ENCODE measurements at places on chromosomes 6 and 20.

DNA sequence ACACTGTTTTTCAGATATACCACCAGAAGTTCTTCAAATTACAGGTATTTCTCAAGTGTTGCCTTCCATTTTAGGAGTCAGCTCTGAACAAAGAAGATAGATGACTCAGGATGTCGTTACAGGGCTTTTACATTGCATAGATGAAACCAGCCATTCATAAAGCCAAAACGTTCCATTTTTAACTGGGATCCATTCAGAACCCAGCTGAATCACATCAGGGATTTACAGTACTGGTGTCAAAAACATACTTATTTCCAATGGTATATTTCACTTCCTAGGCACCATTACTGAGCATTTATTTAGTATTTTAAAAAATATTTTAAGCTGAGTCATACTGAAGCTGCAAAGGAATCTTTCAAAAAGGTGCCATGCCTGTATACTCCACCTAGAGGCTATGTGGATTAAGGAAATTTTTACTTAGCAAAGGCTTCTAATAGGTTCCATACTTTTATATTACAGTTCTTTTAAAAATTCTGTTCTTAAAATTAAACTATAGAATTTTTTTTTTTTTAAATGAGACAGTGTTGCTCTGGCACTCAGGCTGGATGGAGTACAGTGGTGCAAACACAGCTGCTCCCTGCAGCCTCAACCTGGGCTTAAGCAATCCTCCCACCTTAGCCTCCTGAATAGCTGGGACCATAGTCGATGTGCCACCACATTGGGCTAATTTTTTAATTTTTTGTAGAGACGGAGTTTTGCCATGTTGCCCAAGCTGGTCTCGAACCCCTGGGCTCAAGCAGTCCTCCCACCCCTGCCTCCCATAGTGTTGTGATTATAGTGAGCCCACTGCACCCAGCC, 2.6 kb downstream of the ASF1A start:
- DNase-seq: peak; percentile 6

DNA sequence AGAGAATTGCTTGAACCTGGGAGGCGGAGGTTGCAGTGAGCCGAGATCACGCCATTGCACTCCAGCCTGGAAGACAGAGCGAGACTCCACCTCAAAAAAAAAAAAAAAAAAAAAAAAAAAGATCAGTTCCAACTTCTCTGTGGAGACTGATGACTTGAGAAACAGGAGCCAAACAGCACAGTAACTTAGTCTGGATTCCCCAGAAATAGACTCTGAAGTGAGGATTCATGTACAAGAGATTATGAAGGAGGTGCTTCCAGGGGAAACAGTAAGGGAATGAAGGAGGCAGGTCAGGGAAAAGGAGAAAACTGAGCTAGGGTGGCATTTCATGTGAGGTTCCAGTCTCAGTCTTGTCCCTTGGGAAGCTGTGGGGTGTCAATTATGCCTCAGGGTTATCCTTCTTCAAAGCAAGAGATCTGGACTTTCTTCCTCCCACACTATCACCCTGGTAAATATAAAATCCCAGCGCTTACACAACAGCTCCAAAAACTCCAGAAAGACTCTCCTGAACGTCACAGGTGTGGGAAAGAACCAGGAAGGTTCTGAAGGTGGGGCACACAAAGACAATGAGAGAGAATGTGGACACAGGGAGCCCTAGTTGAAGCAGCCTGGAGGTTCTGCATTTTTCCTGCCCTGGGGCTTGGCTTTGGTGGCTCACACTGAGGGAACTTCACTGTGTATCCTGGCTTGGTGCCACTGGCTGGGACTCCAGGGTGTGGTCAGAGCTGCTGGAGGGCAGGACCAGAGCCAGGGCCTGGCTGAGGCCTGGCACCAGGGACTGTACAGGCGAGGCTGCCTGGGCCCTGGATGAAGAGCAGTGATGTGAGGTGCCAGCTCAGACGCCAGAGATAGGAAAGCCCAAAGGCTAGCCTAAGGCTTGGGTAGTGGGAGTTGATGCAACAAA, 46.8 kb downstream of the PCNA start:
- DNase-seq: peak; percentile 82

DNA sequence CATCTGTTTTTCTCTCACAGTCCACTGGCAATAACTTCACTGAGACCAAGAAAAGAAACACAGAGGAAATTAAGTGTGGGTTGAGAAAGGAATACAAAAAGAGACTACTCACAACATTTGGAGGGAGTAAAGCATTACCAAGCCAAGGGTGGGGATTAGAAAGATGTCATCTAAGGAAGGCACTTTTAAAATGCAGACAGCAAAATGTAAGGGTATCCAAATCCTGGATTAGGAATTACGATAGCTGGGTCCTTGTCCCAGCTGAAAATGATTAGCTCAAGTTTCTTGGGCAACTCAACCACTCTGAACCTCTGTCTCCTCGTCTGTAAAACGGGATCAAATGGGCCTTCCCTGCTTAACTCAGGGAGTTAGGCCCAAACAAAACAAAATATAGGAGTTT, 2.2 kb downstream of the LEMD2 start:
- DNase-seq: no peak

DNA sequence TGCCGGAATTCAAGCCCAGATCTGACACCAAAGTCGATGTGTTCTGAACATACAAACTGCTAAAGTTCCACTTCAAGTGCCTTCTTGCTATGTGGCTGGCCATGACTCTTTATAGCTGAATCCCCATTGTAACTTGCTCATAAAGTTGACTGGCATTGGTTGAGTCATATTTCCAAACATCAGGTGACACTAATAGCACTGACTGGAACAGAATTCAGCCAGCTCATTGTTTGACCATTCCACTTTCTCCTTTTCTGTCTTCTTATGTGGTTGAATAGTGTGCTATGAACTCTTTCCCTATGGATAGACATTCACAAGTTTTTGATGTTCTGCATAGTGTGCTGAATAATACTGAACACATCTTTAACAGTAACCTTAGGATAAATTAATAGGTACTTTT, 266.2 kb upstream of the ZFP64 start:
- DNase-seq: no peak

GRCh38 chr6:148611213-148611612, 135.6 kb upstream of the UST start:
- no peak for DNase-seq

All from H54 (cell line).